Activated CD4-positive, alpha-beta T cell treated with anti-CD3 and anti-CD28 coated beads for 48 hours (primary cell): ENCODE measurements at places on chromosomes 5 and 9.

DNA sequence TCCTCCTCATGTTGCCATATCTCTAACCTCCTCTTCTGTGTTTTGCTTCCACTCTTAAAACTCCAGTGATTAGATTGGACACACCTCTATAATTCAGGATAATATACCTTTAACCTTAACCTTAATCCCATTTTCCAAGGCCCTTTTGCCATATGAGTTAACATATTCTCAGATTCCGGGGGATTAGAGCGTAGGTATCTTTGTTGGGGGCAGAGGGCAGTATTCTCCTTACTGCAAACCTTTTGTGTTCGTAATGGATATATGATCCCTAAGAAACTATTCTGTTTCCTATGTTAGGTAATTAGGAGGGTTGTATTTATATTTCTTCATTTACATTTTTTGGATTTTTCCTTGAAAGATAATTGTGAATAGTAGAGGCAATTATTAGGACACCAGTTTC, 99.5 kb downstream of the VPS13A start:
- DNase-seq, result no peak

GRCh38 chr5:141958113-141958512, at the start of gene PCDH12:
Gene PCDH12 (minus strand): TSS chr5:141958202. CDS start chr5:141957851, 351 bp downstream.
- peak; percentile 28 for DNase-seq

DNA sequence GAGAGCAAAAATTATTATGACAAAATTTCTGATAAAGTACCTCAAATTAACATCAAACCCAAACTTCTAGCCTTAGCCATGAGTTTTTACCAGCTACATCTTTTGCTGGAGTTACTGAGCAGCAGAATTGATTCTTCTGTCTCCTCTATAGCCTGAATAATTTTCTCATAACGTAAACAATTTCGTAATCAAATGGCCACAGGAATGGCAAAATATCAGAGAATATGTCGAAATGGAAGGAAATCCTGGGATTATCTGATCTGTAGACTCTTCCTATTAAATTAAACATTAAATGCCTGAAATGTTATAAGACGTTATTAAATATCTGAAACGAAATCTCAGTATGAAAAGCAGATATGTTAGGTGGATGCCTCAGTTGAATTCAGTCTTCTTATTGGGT, 41.1 kb downstream of the LURAP1L start:
- DNase-seq, result no peak

DNA sequence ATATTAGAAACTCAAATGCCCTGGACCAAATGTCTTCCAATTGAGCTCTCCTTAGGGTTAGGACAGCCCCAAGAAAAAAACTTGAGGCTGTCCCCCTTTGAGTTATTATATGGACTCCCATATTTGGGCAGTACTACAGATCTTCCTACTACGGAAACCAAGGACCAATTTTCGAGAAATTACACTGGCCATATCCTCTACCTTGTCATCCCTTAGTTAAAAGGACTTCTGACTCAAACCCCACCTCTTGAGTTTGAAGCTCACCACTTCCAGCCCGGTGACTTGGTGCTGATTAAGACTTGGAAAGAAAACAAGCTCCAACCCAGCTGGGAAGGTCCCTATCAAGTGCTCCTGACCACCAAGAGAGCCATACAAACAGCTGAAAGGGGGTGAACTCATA, 497.0 kb upstream of the GRAMD2B start:
- no peak for DNase-seq

DNA sequence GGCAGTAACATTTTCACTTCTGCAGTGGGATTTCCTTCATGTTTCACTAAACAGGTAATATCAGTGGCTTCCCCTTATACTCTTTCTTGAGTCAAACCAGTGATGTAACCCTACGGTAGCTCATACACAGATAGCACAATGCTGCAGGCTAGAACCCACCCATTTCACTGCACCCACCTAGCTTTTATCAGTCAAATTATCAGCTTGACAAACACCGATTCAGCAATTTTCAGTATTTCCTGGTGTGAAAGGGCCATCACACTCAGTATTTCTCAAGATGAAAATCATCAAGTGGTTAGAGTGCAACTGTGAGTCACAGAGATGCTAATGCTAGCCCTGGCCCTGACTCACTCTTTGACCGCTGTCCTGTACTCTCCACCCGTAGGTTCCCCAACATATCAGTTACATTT, 242.3 kb upstream of the PTGER4 start:
- DNase-seq, result peak; percentile 60

- no peak for DNase-seq
Measured at GRCh38 chr9:38441347-38442085, 17.3 kb upstream of the IGFBPL1 start.
